ENCODE measurements at places on chromosomes 2 and 18.
A peak's percentile ranks its signal among the peaks of the same experiment; 100 is the strongest.

- DNase-seq = no peak
Observed at GRCh38 chr2:197210430-197210829, 100.2 kb downstream of the ANKRD44 start.

DNA sequence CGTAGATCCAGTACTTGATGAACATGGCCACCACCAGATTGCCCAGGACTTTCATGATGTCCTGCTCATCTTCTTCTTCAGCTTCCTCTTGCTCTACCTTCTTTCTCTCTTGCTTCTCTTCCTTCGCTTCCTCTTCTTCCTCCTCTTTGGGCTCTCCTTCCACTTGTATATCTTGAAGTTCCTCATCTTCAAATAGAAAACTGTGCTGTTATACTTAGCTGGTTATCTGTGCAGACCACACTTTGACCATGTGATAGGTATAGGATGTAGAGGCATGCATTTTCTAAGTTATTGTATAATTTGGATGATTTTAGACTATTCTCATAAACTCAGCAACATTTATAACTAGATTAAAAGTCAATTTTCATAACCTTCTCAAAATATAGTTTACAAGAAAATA lies 263.4 kb downstream of the NAPG start:
- no peak for DNase-seq

DNA sequence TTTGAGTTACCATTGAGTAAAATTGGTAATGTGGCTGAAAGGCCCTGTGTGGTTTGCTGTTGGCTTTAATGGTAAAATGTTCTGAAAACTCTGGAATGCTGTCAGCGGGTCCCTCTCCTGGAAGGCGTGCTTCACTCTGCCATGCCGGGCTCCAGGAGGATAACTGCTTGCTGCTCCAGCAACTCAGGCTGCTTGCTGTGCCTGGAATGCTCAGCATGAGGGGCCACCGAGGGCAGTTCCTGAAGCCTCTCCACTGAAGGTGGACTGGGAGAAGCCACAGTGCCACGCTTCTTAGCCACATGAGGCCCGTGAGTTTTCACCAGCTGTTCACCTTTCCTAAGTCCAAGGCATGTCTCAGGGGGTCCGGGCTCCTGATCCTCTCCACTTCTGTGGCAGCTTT lies 90.4 kb upstream of the FAM110C start:
- DNase-seq = peak; percentile 72

DNA sequence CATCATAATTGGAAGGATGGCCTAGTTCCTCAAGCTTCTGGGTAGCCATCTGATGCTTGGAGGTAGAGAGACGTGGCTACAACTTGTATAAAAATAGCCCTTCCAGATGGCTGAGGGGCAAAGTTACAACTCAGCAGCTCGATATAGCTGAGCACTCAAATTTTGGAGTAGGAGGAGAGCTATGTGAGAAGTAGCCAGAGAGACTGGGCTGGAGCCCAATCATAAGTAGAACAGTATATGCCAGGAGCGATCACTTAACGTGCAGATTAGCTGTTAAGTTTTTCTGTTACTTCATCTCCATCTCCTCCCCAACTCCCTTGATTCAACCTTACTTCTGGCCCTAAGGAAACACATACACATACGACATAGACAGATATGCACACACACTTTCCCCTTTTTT lies 28.8 kb downstream of the CNRIP1 start:
- DNase-seq = no peak

GRCh38 chr2:70508711-70509462 lies 44.7 kb downstream of the TGFA start:
- DNase-seq = no peak

DNA sequence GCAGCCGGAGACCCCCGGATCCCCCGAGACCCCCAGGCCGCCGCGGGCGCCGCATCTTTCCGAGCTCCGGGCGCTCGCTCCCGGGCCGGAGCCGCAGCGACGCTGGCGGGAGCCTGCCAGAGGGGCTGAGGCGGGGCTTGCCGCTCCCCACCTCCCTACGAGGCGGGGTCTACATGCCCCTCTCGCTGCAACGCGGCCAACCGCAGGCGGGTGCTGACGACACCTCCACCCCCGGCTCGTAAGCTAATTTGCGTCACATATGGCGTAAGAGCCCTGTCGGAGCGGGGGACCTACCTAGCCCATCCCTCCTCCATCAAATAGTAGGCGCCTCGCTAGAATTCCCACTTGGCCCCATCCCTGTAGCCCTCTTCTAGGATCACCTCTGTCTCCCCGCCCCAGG lies at the start of gene PTPRN:
PTPRN (minus strand) TSS at position 124 of the 400 bp plus-strand sequence; CDS start at position 55, 69 bp downstream.
- DNase-seq = peak; percentile 88

GRCh38 chr2:61247204-61247812 lies 85.3 kb downstream of the C2orf74 start:
- no peak for DNase-seq

DNA sequence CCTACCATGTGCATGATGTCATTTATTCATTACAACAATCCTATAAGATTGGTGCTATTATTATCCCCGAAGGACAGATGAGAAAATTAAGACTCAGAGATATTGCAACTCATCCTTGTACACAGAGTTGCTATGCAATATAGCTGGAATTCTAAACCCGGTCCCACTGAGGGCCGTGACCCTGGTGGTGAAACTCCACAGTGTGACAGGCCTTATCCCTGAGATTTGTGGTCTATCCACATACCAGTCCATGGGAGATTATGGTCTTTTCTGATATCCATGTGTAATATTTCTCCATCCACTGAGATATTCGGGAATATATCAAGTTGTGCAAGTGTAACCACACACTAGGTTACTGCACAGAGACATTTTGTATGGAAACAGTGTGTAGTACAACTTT lies 305.2 kb downstream of the TXNL1 start:
- DNase-seq = no peak

GRCh38 chr2:46499392-46499785 lies 20.0 kb downstream of the TMEM247 start:
- no peak for DNase-seq

DNA sequence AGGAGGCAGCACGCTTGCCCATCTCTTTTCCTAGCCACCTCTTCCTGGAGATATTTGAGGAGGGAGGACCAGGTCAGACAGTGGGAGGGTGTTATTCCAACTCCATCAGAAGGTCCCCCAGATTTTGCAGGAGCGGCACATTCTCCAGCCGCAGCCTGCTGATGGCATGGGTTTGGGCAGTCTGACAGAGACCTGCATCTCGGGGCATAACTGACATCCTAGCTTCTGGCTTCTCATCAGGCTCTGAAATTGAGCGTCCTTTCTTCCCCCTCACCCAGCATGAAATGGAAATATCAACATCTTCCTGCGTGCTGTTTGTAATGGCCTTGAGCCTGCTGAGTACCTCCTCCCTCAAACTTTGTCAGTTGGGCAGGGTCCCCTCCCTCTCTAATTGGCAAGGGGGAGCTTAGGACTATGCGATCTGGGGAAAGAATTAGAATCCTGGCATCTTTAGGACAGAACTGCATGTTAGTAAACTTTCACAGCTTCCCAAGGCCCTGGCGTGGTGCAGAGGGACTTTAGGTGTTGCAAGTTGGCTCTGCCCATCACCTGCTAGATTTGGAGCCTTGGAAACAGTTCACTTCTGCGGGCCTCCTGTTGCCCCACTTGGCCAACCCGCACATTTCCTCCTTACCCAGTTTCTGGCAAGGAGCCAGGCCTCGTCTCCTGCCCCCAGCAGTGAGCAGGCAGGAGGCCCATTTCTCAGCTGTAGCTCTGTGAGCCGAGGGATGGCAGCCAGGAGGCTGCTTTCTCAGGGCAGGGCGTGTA lies 2.2 kb downstream of the ITM2C start:
- DNase-seq = peak; percentile 67

DNA sequence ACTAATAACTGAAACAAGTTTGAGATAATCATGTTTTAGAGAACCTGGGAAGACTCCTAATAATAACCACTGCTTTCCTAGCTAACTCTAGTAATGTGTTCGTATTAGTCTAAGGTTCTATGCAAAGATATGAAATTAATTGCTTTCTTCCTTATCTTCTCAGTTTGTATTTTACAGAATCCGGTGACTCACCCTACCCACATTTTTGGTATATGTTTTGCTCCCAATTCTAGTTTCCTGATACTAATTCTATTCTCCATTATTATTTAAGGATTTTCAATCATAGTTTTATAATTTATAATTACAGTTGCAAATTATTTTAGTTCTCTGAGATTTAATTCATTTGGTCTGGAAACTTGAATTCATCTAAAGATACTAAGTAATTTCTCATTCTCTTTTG lies 394.6 kb upstream of the SETBP1 start:
- no peak for DNase-seq

GRCh38 chr2:144466637-144467036 lies 53.3 kb downstream of the ZEB2 start:
- DNase-seq = no peak

DNA sequence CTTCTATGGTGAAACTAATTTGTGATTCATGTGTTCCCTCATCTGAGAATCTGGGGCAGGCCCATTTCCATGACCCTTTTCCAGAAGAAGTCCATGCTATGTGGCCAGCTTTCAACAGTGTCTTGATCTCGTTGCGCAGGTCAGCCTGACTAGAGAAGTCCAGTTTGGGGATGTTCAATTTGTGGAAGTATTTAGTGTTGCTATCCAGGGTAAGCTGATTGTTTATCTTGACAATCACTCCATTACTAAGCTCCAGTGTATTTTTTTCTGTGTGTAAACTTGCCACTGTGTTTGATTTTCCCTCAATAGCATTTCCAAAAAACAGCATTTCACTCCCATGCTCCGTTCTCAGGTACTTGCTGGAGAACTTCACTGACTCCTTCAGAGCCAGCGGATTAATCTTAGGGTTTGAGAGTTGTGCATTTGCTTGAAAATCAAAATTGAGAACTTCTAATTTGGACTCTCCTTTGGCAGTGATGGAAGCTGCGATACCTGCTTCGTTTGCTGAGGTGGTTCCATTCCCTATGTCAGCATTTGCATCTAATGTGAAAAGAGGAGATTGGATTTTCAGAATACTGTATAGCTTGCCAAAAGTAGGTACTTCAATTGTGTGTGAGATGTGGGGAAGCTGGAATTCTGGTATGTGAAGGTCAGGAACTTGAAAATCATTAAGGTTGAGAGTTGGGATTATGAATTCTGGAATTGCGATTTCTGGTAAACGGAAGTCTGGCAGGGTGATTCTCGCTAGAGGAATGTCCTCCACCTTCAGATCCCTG lies 35.7 kb downstream of the APOB start:
- no peak for DNase-seq

DNA sequence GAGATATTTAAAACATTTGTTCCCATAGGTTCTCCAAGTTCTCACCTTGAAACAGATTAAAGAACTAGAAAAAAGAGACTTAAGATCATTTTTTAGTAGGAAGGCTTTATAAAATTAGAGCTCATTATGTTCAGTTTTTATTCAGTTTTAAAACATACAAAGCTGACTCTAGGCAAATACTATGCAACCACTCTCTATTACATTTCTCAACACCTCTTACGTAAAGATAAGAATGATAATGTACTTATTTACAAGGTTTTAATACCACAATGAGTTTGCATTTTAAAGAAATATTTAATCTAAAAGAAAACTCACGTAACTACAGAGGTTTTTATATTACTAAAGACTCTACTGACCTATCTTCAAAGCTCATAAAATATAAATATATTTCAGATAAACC lies 68.8 kb downstream of the TMEM131 start:
- no peak for DNase-seq

- DNase-seq = no peak
Observed at GRCh38 chr2:221563270-221563985, 8.7 kb downstream of the EPHA4 start.

GRCh38 chr2:133177196-133177595 lies 391.1 kb downstream of the NCKAP5 start:
- DNase-seq = no peak

GRCh38 chr2:238670111-238670585 lies 177.7 kb upstream of the TWIST2 start:
- DNase-seq = no peak

DNA sequence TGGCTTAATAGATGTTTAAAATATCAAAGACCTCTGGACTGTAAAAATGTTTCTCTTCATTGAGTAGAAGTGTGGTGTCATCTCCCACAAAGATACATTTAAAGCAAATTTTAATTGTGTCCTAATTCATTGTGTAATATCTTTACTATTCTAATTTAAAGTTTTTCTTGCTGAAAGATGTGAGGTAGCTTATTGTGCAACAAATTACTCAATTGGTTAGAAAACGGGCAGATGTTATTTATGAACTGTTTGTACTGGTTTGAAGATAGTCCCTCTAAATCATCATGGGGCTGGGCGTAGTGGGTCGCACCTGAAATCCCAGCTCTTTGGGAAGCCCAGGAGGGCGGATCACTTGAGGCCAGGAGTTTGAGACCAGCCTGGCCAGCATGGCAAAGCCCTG lies 65.3 kb downstream of the CYBRD1 start:
- no peak for DNase-seq

DNA sequence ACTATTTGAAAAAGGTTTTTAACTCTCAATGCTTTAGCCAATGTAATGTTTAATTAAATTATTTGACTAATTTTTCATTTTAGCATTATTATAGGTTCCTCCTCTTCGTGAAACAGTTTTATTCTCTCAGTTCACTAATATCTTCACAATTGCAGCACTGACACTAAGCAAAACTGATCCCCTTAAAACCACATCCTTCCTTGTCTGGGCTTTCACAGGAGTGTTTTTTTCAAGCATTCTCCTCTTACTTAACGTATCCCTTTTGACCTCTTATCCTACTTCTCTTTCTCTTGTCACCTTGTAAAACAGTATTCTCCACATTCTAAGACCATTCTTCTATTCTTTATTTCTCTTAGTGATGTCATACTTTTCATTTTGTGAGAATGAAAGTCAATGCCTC lies 112.8 kb downstream of the DSC3 start:
- no peak for DNase-seq

DNA sequence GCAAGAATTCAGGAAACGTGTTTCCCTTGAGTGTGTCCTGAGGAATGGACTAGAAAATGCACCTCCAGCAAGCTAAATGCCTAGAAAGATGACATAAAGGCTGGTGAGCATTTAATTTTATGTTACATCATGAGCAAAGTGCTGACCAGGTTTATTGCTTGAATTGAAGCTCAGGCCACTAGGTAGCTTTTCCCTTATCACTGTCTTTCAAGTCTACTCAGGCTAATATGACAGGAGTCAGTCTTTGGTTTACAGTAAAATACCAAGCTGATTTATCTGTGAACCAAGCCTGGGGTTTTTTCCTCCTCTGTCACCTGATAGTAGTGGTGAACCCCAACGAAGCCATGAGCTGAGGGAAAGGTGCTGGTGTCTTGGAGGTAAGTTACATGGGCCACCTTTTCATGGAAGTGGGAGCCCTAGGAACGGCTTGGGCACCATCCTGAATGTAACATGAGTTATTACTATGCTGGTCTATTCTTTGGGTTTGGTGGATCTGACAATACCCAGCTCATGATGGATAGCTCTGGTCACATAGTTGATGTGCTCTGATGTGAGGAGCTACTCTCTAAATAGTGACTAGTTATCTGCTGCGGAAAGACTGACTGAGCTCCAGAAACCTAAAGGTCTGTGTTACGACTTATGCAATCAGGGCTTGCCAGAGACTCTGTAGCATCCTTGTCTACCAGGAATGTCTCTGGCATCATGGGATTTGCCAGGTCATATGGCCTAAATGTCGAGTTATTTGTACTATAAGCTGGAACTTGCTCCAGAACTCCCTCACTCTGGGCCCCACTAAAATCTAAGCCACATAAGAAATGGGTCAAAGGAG lies 39.8 kb downstream of the NUP35 start:
- DNase-seq = no peak

GRCh38 chr18:63975628-63976027 lies 5.7 kb downstream of the SERPINB8 start:
- no peak for DNase-seq

- no peak for DNase-seq
Observed at GRCh38 chr2:74573747-74574562, 19.4 kb downstream of the DOK1 start.

GRCh38 chr2:46666754-46667153 lies 187.4 kb downstream of the TMEM247 start:
- DNase-seq = no peak

- no peak for DNase-seq
Observed at GRCh38 chr2:113910110-113910717, 20.3 kb downstream of the ACTR3 start.
